ENCODE measurements at places on chromosomes 5 and 9.
A peak's percentile ranks its signal among the peaks of the same experiment; 100 is the strongest.

DNA sequence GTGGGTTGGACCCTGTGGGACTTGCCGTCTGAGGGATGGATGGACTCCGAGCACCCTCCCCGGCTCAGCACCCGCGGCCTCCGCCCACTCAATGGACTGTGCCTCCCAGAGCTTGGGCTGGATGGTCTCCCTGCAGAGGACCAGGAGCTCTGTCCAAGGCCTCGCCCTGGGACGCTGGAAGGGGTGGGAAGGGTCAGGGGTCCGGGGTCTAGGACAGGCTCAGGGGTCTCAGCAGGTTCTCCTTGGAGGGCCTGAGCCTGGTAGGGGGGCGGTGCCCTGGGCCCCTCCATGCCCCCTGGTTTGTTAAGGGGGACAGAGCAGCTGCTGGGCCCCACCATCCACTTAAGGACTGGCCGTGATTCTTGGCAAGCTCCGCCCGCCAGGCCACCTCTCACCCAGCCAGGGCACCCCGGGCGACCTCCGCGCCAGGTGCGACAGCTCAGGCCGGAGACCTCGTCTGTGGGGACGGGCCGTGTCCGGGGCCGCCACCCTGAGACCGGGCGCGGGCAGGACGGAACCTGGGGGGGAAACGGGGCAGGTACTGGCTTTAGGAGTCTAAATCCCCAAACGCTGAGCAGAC is 29.2 kb downstream of the EXOC3 start:
- no peak for DNase-seq

DNA sequence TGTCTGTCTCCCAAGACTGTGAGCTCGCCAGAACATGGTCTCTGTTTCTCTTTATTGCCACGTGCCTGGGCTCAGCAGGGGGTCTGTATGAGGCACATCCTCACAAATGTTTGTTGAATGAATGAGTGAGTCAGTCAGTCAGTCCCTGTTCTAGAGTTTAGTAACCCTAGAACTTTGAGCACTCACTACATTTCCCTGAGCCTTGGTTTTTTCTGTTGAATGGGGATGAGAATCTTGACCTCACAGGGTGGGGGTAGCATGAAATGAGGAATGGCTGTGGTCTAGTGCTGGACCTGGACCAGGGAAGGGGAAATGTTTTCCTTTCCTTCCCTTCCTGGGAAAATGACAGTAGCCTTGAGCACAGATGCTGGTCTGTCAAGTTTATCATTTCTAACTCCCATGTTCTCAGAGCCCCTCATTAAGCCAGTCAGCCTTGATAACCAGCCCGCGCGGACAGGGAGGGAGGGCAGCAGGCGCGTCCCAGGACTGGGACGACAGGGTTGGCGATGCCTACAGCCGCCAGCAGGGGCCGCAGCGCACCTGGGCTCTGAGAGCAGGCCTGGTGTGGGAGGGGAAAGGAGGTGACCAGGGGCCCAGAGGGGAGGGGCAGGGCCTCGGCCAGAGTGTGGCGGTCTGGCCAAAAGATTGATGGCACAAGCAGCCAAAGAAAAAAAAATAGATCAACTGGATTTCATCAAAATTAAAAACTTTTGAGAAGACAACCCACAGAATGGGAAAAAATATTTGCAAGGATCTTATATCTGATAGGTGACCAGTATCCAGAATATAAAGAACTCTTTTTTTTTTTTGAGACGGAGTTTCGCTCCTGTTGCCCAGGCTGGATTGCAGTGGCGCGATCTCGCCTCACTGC is 24.1 kb upstream of the WNK2 start:
- peak; percentile 68 for DNase-seq

DNA sequence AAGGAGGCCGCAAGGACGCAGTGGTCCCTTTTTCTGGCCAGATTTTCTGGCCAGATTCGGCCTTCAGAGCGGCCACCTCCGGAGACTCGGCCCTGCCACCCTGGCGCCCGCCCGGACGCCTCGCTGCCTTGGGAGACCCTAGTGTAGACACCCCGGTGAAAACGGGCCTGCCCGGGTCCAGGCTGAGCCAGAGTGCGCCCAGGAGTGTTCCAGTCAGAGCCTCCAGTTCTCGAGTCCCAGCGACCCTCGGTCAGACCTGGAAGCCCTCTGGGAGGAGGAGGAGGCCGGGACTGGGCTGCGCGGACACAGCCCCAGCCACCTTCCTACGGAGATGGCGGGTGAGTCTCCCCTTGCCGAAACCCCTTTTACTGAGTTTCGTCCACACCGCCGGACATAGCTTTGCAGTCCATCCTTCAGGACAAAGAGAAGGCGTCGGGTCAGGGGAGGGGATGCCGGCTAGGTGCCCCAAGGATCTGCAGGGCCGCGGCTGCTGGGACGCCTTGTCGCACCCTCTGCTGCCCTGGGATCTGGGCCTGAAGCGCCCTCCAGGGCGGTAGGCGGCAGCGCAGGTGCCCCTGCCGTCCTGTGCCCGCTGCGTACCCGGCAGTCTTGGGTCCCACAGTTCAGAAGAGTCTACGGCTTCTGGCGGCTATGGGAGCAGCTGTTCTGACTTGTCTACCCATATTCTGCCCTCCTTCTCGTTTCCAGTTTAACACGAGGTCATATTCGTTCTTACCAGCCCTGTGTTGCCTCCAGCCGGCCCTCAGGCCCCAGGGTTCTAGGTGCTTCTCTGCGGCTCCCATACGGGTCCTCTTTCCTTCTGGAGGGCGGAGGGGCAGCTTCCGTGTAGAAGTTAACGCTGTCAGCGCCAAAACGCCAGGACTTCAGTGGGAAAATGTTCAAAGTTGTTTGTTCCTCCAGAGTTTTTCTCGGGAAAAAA is 1771.7 kb upstream of the CDH9 start:
- no peak for DNase-seq

- peak; percentile 36 for DNase-seq
Measured at GRCh38 chr9:110148384-110148783, 59.6 kb downstream of the C9orf152 start.

GRCh38 chr5:175826980-175827379 is 44.4 kb upstream of the CPLX2 start:
- DNase-seq = no peak

GRCh38 chr9:126957687-126958053 is 43.1 kb downstream of the RALGPS1 start:
- DNase-seq = no peak

GRCh38 chr9:107351382-107352045 is 68.4 kb downstream of the RAD23B start:
- DNase-seq = no peak

- no peak for DNase-seq
Measured at GRCh38 chr5:112087222-112087621, 330.2 kb upstream of the NREP start.

GRCh38 chr5:170296036-170296934 is 1.3 kb downstream of the LCP2 start:
- no peak for DNase-seq

- no peak for DNase-seq
Measured at GRCh38 chr5:125874717-125875116, 548.5 kb upstream of the GRAMD2B start.

DNA sequence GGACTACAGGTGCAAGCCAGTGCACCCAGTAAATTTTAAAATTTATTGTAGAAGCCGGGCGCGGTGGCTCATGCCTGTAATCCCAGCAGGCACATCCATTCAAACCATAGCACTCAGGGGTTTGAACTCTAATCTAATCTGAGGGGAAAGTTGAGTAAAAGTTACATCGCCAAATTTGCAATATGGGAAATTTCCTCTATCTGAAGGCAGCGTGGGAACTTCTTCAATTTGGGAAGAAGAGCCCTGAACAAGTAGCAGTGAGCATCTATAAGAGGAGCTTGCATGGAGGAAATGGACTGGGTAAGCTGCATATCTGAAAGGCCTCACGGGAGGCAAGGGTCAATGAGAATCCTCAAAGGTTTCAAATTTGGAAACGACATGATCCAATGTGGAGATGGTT is 2.7 kb upstream of the DNAJC25 start:
- no peak for DNase-seq

DNA sequence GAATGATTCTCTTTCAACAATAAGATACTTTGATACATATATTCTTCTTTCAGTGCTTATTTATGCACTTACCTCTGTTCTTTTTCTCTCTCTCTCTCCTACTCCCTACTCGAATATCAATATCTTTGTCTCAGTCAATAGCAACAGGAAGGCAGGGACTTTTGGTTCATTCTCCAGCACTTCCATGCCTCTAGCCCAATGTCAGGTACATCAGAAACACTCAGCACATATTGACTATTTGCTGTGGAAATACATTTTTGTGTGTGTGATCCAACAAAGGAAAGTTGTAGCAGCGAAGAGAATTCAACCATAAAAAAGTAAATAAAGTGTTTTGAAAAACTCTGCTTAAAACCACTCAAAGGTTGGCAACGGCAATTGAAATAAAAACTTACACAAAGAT is 12.6 kb downstream of the DIRAS2 start:
- DNase-seq = no peak

DNA sequence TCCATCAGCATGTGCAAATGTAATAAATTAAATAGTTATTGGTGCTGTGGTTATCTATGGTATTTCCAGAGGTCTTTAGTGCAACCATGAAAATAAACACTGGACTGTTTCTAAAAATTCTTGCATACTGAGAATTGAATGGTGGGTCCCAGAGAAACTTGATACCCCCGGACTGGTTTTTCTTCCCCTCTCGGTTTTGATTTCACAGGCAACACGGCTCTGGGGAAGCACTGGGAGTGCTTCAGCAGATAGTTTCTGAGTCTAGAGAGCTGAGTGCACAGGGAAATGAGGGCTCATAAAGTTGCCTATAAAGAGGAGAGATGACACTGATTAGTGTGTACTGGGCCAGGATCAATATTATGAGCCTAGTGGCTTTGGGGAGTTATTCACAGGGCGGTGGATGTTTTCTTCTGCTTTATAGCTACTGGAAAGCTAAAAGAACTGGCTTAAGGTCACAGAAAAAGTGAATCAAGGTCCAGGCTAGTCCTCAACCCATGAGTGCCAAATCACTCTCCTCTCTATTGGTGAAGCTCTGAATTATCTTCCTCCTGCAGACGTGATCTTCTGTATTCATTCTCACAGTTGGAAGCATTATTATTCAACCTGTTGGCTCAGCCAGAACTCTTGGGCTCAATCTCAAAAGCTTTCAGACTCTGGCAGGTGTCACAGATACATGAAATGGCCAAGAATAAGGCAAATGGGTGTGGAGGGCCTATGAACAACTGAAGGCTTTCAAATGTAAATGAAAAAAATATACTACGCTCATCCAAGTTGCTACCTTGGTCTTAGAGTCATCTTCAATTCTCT is 170.2 kb upstream of the HMHB1 start:
- no peak for DNase-seq

- DNase-seq = no peak
Measured at GRCh38 chr5:157703736-157704135, 27.5 kb upstream of the THG1L start.

DNA sequence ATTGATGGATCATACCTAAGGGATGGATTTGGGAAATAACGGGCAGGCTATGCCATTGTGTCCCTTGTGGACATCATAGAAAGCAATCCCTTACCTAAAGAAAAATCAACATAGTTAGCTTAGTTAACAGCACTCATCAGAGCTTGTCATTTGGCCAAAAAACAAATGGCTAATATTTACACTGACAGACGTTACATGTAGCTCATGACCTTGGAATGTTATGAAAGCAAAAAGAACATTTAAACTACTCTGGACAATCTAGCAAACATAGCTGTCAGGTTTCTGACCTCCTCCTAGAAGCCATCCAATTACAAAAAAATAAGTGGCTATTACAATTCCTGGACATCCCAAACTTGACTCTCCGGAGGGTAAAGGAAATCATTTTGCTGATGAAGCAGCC is 23.8 kb downstream of the TMEM232 start:
- no peak for DNase-seq
